ENCODE measurements at places on chromosomes 2 and 18. TPM values are rescaled to one million over a fixed set of nuclear protein-coding genes. Genes with fewer than 3 reads are reported as not detected.
A peak's percentile ranks its signal among the peaks of the same experiment; 100 is the strongest.

DNA sequence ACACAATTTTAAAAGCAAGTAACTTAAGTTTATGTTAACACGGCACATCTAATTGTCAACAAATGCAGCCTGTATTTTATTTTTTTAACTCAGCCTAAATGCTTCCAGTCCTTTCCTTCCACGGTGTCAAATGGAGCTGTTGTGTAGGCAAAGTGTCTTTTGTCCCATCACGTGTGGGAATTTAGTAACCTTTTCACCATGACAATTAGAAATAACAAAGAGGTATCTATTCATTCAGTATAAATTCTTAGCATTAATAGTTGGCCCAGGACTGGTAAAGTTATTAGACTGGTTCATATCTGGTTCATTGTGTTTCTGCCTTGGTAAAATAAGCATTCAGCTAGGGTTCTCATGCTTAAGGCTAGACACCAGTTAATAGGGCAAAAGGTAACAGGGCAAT is 47.9 kb downstream of the FRZB start:
- DNase-seq = no peak

DNA sequence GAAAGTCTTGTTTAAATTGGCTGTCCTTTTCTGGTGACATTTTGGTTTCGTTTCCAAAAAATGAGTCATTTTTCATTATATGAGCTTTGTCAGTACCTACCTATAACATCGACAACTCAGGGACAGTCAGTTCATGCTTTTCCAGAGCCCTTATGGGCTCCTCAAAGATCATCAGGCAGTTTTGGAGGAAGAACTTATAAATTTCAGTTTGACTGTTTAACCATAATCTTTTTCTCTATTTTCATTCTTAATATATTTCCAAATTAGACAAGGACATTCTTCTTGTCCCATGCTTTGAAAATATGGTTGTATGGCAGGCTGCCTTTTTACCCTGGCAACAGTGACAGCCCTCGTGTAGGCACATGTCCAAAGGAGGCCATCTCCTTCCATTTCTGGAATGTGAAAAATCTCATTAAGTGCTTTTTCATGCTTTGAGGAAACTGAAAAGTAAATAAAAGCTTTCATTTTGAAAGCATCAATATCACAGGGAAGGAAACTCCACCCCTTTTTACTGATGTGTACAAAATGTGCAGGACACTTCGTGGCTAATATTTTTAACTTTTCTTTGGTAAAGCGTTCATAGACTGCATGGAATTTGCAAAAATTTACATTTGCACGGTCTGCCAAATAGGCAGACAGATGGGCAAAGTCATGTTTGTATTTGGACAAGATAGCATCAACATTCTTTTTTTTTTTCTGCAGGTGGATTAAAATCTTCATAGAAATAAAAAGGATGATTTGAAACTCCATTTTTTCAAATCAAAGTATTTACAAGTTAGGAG is 7.2 kb upstream of the PROC start:
- no peak for DNase-seq

DNA sequence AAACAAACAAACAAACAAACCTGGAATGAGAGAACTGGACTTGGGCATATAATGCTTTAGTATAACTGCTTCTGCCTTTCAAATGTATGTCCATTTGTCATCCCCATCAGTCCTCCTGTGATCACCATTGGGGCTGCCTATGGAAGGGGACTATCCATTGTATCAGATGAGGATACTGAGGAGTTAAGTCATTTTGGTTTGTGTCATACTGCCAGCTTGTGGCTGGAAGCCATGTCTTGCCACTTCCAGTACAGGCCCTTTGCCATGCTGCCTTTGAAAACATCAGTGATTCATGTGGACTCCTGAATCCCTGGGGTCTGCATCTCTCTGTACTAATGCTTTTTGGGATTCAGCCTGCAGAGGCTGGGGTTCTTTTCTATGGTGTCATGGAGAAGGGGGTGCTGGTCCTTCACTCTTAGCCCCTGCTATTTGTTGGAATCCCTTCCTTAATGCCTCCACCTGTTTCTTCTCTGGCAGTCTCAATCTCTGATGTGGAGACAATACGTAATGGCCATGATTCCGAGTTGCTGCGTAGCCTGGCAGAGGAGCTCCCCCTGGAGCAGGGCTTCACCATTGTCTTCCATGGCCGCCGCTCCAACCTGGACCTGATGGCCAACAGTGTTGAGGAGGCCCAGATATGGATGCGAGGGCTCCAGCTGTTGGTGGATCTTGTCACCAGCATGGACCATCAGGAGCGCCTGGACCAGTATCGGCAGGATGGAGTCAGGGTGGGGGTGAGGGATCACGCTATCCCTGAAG is 10.6 kb downstream of the PLCD4 start:
- DNase-seq = no peak

The SEH1L gene
- total RNA-seq = 28.9 TPM

GRCh38 chr2:74515981-74516633 is 1.9 kb downstream of the TLX2 start:
- peak; percentile 74 for DNase-seq

DNA sequence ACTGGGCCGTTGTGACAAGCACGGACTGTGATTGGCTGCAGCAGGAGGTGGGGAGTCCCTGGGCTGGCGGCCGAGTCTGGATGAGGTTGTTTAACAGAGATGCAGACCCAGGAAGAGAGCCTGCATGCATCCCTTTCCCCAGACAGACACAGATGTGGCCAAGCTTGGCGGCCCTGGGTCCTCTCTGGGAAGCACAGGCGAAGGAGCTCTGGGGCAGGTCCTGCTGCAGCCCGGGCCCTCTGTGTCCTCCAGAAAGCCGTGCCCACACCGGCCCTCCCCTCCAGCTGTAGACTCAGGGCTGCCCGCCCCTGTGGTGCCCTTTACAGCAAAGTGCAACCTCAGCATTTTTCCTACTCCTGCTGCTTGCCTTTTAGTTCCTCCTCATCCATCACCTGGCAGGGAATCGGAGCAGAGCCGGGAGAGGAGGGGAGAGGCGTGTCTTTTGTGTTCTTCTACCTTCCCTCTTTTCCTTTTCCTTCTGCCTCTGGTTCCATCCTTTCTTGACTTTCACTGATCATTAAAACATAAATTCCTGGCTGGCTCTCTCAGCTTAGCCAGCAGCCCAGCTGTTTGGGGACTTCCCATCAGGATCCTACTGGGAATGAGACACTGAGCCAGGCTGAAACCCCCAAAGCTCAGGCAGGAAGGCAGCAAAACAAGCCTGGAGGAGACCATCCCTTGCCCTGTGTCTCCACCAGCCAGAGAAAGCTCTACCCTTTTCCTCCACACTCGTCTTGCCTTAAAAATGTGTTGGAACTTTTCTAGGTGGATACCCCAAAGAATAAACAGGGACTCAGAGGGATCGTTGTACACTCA is 75.0 kb downstream of the CTIF start:
- no peak for DNase-seq

The M1AP gene
- total RNA-seq = 0.65 TPM

- no peak for DNase-seq
These were observed 38.5 kb upstream of the FZD7 start for GRCh38 chr2:201994973-201995638.

- DNase-seq = no peak
These were observed 496.9 kb upstream of the VRK2 start for GRCh38 chr2:57549642-57550102.

The PRSS56 gene
- total RNA-seq = 0.16 TPM

DNA sequence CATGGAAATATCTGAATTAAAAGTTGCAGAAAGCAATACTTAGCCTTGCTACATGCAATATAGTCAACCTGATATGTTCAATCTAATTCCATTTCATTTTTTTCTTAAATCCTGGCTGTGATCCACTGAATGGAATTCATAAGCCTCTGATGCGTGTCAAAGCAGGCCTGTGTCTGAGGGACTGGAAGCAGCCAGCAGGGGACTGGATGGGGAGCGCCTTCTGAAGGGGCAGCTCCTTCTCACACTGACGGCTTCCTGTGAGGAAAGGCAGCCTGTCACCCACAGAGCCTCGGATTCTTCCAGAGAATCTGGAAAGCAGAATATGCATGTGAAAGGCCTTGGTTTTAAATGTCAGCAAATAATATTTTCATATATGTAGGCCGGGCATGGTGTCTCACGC is 73.5 kb downstream of the KCNF1 start:
- DNase-seq = no peak

The ARHGAP15 gene
- total RNA-seq = 8.7 TPM

- no peak for DNase-seq
These were observed 116.8 kb upstream of the FIGN start for GRCh38 chr2:163852616-163853015.

The NFU1 gene
- total RNA-seq = 63.0 TPM

The AQP12A gene
- total RNA-seq = not detected

DNA sequence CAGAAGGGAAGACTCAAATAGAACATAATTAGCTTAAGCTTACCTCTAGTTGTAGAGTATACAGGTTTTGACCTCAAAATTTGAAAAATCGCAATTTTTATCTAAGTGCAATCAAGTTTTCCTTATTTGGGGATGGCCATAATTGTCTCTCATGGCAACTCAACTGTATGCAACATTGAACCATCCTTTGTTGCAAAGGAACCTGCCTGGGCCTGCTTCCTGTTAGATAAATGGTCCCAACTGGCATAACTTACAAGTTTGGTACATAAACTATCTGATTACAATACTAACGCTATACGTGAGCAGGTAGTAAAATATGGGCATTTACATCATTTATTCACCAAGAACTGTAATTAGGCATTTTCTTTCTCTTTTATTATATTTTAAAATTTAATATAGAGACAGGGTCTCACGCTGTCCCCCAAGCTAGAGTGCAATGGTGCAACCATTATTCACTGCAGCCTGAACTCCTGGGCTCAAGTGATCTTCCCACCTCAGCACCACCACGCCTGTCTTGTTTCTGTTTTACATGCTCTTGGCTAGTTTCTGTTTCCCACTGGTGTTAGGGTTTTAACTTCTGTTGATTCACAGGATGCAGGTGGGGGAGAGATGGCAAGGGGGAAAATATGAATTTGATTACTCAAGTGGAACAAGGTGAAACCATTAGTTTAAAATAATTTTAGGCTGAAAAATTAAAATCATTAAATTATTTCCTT is 55.3 kb upstream of the B3GNT2 start:
- DNase-seq = no peak

The HDAC4 gene
- total RNA-seq = 25.6 TPM

The MC2R gene
- not detected for total RNA-seq

DNA sequence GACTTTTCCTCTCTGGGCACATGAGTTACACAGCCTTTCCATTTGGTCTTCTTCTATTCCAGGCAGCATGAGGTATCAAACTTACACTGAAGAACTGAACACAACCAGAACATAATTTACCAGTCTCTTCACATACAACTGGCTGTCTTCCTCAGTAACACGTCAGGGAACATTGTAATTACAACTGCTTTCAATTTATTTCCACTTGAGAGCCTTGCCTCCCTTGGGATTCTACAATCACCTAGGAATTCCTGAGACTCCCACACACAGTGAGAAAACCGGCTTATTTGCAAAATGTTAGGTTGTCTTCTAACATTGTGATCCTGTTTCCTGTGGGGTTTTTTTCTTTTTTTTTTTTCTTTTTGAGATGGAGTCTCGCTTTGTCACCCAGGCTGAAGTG is 149.9 kb downstream of the TMX3 start:
- DNase-seq = no peak

DNA sequence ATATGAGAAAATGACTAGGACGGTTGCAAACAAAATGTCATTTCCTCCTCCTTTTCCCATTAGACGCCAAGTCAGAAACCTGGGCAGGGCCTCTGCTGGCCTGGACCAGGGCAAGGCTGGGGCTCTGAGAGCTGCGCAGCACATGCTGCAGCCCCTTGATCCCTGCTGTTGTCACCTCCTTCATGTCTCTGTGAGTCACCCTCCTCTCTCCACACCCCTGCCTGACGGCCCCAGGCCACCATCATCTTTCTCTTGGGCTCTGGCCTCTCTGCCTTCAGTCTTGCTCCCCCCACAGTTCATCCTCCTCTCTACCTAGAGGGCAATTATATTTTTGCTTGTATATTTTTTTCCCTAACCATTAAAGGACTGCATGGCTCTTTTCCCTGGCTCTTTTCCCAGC is 10.0 kb downstream of the FLACC1 start:
- no peak for DNase-seq

GRCh38 chr2:126227250-126227649 is 428.7 kb upstream of the GYPC start:
- DNase-seq = no peak

DNA sequence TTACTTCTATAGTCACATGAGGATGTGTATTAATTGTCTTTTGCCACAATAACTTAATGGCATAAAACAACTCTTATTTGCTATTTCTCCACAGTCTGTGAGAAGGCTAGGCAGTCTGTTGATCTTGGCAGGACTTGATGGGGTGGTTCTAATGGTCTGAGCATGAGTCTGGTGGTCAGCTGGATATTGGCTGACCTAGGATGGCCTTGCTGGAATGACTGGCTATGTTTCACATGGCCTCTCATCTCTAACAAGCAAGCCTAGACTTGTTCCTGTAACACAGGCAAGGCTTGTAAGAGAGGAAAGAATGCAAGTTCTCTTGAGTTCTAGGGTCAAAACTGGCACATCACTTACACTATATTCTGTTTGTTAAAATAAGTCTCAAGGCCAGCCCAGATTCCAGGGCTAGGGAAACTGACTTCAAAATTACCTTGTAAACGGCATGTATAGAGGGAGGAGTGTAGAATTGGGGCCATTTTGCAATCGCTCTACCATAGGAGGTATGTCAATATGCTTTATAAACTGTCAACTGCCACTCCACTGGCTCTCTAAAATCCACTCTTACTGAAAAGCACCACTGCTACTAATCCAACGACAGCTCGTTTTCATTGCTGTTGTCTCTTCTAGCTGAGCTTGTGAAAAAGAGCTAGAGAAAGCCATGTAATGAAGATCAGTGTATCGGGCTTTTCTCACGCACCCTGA is 325.0 kb upstream of the PKDCC start:
- DNase-seq = peak; percentile 34

GRCh38 chr2:45652090-45653031 is 886 bp downstream of the PRKCE start:
- peak; percentile 63 for DNase-seq

- no peak for DNase-seq
These were observed 114.9 kb upstream of the RAB27B start for GRCh38 chr18:54713386-54713785.

GRCh38 chr2:232525791-232526371 is at the start of gene CHRND:
CHRND (plus strand) TSS chr2:232526160; CDS start chr2:232526216, 56 bp downstream.
- no peak for DNase-seq

DNA sequence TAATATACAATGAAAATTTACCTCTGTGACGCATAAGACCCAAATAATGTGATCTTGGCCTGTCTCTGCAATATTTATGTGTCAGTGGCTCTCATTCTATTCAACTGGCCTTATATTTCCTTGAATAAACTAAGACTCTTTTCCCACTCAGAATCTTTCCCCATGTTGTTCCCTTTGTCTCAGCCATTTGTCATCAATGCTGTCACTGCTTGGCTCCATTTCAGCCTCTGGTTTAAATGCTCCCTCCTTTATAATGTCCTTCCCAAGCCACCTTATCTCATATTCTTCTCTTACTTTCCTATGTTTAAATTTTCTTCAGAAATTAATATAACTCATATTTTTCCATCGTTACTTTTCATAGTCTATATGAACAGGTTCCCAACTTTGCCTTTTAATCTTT is 158.3 kb upstream of the DTNA start:
- DNase-seq = no peak
